ENCODE measurements at places on chromosomes 2 and 18.

DNA sequence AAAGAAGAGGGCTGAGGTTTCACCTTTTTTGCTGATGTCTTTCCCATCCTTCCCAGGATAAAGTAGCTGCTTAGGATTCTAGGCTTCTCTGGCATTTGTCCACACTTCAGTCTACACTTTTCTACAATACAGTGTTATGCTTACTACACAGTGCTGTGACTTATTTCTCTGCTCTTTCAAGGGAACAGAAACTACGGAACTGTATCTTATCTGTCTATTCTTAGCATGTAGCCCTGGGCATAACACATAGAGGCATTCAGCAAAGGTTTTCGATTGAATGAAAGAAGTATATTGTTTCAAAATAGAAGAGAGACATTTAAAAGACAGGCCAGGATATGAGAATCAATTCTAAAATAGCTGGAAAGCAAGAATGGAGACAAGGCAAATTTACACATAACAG is 110.9 kb downstream of the ARHGEF33 start:
- no peak for DNase-seq

DNA sequence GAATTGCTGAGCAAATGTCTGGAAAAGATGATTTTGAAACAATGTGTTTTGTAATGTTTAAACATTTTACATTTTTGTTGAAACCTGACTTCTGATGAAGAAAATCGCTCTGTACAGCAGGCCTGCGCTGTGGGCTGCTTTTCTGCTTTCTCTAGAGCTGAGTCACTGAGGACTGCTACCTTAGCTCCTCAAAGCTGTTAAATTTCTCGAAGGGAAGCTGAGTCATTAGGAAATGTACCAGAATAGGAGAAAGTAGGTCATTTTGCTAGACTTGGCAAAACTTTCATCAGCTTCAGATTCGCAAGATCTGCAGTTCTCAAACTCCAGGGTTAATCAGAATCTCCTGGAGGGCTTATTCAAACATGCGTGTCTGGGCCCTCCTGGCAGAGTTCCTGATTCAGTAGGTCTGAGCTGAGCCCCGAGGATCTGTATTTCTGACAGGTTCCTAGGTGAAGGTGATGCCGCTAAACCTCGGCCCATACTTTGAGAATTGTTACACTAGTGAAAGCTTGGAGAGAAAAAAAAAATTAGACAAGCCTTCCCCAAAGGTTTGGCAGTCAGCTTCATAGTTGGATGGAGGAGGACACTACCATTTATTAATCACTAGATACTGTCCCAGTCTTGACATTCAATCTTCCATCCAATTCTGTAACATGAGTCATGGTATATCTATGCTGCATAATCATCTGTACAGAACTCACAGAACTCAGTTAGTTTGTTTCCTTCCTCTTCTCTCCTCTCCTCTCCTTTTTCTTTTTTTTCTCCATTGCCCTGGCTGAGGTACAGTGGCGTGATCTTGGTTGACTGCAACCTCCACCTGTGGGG is 297.6 kb downstream of the PARD3B start:
- peak; percentile 93 for DNase-seq

- DNase-seq = no peak
Observed at GRCh38 chr2:69776886-69777785, 35.2 kb downstream of the ANXA4 start.

DNA sequence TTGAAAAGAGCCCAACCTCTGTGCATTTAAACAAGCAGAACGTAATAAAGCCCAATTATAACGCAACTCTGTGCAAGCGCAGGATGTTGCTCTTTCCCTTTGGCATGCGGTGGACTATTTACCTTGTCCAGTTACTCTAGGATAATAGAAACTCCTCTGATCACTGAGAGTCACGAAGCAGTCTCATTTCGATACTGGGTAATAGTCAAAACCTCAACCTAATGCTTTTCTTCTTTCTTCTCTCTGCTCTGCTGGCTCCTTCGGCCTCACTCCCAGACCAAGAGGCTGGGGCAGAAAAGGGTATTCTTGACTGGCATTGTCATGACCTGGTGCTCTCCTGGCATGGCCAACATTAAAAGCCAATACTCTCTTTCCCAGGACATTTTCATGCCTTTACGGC is 89.7 kb upstream of the GCFC2 start:
- DNase-seq = no peak

DNA sequence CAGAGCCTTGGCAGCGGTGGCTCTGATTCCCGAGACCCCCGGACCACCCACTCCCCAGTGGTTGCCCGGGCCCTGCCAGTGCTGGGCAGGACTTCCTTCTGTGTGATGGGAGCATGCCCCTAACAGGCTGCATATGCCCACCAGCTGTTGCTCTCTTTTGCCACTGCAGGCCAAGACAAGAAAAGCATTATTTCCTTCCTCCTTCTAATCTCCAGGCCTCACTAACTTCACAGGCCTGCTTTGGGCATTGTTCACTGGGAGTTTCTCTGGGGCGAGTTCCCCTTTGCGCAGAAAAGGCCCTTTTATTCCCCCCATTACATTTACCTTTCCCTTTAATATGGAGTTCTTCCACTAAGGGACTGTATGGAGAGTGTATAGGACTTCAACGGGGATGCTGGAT is 249.1 kb upstream of the SIX2 start:
- no peak for DNase-seq

GRCh38 chr2:10759151-10759714 is 37.8 kb downstream of the ATP6V1C2 start:
- no peak for DNase-seq

DNA sequence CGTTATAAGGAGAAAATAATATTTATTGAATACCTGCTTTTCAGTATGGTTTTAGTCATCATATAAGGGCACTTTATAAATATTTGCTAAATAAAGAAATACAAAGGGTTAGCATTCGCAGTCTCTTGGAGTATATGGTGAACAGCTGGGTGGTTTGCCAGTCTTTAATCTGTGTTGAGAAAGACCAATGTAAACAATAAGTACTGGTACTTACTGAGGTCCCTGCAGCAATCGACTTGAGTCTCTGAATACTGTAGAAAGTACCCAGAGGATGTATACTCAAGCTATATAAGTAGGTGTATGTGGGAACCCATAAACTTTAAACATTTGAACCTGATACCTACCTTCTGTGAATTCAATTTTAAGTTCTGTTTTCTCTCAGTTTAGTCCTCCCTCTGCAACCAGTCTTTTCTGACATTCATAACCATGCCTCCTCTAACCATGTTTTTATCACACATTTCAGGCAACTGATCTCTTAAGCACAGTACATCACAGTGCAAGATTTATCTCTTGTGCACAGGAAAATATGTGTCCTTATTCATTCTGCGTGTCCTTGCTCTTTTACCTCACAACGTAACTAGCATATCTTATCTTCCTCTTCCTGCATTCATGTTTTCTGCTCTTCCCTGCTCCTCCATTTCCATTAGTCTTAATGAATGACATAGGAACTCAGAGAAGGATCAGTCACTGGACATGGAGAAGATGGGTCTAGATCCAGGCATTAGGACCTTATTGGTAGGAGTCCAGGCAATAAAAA is 21.7 kb downstream of the C18orf63 start:
- DNase-seq = no peak

- DNase-seq = peak; percentile 52
Observed at GRCh38 chr2:43270930-43271615, 44.7 kb upstream of the ZFP36L2 start.

GRCh38 chr2:45009928-45010701 is 863 bp upstream of the SIX2 start:
- DNase-seq = peak; percentile 87

DNA sequence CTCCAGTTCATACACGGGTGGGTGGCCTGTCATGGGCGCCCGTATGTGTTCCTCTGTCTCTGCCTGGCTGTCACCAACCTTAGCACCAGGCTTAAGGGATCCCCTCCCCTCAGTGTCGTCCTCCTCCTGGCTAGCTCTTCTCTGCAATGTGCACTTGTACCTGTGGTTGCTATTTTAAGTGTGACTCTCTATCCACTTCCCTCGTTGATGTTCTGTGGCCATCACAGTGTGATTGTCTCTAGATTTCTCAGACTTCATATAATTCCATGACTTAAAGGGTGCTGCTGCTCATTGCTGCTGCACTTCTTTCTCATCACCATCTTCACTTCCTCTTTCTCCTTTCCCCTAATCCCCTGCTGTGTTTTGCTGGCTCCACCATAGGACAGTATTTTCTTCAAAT is 143.4 kb downstream of the EML6 start:
- no peak for DNase-seq

DNA sequence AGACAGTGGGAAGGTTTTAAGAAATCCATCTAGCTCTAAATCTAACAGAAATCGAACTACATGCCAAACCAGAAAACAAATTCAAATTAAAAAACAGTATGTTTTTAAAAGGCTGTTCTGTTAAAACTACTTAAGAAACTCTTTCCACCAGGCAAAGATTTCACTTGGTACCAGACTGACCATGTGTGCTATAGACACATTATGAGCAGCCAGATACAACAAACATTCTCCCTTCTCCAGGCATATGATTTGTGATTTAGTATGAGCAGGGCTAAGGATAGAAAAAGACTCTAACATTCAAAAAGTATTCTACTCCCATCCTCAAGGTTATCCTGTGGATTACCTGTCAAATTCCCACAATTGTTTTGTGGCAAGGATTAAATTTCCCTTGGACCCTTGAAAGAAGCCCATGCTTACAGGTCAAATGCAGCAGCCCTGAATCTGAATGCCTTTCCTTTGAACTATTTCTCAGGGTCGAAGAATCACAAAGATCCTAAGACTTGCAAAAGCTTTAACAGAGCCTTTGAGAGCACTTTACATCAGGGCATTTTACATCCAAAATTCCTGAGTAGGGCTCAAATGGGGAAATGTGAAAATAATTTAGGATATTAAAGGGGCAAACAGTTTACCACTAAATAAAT is 42.5 kb upstream of the TTC32 start:
- no peak for DNase-seq

GRCh38 chr2:181393472-181393871 is 63.7 kb upstream of the ITGA4 start:
- peak; percentile 53 for DNase-seq

- no peak for DNase-seq
Observed at GRCh38 chr18:46334868-46335281, 230.7 kb downstream of the HAUS1 start.

DNA sequence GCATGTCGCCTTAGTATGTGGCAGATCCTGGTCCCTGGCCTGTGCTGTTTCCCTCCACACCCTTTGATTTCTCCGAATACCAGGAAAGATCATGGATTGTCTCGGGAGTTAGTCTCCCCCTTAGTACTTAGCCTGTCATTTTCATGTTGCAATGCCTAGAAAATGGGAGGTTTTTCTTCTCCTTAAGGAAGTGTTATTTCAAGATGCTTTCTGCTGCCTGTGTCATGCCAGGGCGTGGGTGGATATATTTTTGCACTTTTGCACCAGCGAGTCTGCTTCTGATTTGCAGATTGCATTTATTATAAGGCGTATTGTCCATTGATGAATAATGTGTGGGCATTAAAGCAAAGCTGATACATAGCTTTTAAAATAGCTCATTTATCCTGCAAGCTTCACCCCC is 223.5 kb downstream of the NEDD4L start:
- peak; percentile 72 for DNase-seq

GRCh38 chr2:144495227-144496091 is 24.5 kb downstream of the ZEB2 start:
- DNase-seq = no peak

- DNase-seq = no peak
Observed at GRCh38 chr2:21452678-21453077, 328.9 kb downstream of the TDRD15 start.

DNA sequence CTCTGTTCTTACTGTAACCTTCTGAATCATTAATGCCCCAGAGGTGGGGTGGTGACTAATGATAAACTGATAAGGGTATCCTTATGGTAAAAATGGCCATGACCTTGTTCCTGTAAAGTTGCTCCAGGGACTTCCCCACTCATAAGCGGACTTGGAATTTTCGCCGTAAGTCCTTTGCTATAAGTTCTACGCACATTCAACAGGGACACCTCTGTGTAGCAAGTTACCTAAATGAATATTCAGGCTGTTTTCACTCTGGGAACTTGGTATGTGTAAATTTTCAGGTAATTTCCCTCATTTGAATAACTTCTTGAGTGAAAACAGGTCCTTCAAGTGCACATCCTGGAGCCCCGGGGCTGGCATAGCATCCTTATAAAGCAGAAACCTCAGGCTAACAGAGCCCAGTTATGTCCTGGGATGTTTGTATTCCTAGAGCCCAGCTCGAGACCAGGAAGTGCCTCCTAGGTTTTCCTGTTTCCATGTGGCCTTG is 9.4 kb upstream of the AGFG1 start:
- no peak for DNase-seq

GRCh38 chr2:237453671-237454070 is 33.4 kb upstream of the MLPH start:
- no peak for DNase-seq

DNA sequence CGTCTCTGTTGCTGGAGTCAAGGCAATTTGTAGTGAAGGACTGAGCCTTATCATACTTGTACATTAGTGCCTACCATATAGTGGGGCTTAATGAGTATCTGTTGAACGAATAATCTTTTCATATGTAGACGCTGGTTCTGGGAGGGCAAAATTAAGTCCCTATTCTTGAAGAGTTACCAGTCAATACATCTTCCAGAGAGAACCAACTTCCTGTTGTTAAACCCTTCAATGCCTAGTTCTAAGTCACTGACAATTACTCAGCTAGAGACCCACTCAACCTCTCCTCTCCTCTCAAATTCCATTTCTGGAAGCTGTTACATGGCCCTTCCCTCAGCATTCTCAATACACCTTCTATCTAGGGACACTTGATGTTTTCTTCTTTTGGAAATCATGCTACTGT is 1.1 kb upstream of the MOB4 start:
- DNase-seq = peak; percentile 15

DNA sequence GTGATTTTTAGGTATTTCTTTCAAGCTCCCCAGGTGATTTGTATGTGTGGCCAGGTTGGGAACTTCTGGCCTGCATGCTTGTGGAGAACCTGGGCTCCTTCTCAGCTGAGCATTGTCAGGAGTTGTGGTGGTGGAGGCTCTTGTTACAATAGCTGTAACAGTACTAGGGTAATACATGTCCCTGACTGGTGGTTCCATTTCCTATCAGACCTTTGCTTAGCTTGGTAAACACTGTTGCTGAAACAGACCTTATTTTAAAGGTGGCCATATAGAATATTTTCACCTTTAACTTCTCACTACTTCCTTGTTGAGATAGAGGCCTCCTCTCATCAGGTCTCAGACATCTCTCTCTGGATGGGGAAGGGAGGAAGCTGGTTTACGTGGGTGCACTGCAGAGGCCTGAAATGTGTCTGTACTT is 79.2 kb downstream of the SETBP1 start:
- DNase-seq = no peak

GRCh38 chr18:13300029-13300428 is 81.5 kb downstream of the LDLRAD4 start:
- no peak for DNase-seq
